ELF-1 (cell line): ENCODE measurements at places on chromosomes 13 and 19.

GRCh38 chr13:110835721-110836604, 78.9 kb downstream of the ANKRD10 start:
- DNase-seq: no peak

DNA sequence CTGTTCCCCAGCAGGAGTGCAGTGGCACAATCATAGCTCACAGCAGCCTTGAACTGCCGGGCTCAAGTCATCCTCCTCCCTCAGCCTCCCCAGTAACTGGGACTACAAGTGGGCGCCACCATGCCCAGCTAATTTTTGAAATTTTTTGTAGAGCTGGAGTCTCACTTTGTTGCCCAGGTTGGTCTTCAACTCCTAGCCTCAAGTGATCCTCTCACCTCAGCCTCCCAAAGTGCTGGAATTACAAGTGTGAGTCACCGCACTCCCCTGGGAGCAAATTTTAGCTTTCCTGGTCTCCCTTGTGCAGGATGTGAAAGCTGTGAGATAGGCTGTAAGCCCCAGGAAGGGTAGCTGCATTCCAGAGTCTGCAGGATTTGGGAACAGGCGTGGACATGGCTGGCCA, 5.4 kb upstream of the GARRE1 start:
- no peak for DNase-seq

DNA sequence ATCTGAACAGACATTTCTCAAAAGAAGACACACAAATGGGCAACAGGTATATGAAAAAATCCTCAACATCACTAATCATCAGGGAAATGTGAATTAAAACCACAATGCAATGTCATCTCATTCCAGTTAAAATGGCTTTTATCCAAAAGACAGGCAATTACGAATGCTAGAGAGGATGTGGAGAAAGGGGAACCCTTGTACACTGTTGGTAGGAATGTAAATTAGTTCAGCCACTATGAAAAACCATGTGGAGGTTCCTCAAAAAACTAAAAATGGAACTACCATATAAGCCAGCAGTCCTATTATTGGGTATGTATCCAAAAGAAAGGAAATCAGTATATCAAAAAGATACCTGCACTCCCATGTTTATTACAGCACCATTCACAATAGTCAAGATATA, 24.7 kb upstream of the ZC3H13 start:
- no peak for DNase-seq

DNA sequence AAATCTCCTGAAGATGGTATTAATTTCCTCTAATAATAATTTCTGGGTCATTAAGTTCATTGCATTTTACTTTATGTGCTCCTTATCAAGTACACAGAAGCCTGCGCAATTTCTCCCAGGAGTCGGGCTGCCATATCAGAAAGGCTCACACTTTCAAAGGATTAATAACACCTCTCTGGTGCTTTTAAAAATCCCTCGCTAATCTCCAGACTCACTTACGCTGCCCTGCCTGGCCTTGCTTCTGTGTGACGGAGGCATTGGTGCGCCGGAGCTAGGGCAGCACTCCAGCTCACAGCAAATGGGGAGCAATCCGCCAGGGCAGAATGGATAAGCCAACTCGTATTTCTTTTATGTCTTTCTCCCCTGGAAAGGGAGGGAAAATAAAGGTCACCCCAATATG, 300.8 kb downstream of the EFNB2 start:
- DNase-seq: peak; percentile 42

DNA sequence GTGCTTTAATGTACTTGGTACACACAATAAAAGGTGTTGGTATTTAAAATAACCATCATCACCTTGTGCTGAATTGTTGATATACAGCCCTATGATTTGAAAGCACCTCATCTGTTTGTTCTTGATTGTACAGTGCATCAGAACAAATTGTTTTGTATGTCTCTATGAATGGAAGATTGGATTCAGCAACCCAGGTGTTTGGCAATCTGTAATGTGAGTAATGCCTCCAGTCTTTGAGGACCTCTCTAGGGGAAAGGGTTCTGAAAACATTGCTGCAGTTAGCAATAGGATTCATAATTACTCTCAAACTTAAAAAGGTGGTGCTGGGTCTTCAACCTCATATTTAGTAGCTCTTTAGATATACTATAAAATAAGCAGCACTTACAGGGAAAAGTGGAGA, 341.8 kb downstream of the OXGR1 start:
- DNase-seq: no peak
